Activated CD8-positive, alpha-beta memory T cell treated with anti-CD3 and anti-CD28 coated beads for 48 hours (primary cell): ENCODE measurements at places on chromosomes 12 and 14.

- DNase-seq: no peak
These were observed 94.0 kb downstream of the NTF3 start for GRCh38 chr12:5525783-5526367.

- no peak for DNase-seq
These were observed 7.0 kb upstream of the CEBPE start for GRCh38 chr14:23125933-23126524.

GRCh38 chr14:98908050-98908449 is 363.9 kb downstream of the BCL11B start:
- no peak for DNase-seq

DNA sequence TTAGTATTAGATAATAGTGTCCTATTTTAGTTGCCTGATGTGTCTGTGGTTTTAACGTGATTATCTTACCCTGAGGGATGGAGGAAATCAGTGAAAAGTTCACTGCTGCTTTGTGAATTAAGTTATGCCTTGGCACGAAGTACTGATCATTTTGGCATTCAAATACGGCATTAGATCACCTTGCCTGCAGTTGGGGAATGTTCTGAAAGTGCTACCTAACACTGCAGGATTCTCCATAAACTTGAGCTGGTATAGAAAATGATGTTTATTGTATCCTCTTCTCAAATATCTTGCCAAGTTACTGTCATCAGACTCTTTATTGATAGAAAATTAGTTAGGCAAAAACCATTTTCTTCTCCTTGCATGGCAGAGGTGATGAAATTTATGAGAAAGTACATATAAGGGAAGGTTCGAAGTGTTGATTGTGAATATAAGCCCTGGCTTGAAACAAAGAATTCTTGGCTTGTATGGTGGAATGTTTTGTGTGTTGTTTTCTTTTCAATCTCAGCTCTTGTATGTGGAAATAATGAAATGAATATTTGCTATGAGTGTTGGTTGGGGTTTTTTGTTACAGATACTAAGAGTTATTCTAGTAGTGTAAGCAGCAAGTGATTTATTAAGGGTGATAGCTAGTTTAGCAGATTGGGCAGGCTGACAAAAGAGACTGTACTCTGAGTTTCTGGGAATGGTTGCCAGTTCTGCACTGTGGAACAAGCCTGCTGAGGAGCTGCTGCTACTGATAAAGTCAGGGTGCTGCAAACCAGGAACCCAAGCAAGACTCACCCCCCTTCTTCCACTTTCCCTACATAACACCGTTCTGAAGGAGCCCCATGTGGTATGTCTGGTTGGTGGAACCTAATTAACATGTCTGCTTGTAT is 448.3 kb downstream of the PCNX1 start:
- DNase-seq: no peak

- no peak for DNase-seq
These were observed 147.1 kb upstream of the PLEKHA5 start for GRCh38 chr12:18982226-18982949.

- no peak for DNase-seq
These were observed 258.6 kb downstream of the ADAMTS20 start for GRCh38 chr12:43293396-43293795.

DNA sequence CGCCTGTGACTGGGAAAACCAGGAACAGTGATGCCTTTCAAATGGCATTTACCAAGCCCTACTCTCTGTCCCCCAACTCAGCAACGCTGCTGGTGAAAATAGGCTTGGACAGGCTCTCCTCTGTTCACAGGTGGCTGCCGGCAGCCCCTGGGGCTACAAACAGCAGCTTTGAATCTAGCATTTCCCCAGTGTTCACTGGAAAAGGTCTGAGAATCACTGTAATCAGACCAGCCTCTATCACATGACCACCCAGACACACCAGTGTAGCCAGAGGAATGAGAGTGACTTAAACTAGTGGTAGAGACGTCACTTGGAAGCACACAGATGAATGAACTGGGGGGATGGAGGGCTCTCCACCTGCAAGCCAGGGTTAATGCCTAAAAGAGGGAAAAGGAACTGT is 151.8 kb downstream of the FOXN3 start:
- no peak for DNase-seq

GRCh38 chr14:104101651-104102281 is 16.3 kb downstream of the ASPG start:
- DNase-seq: no peak

GRCh38 chr12:109586385-109587296 is 13.0 kb downstream of the MVK start:
- no peak for DNase-seq

DNA sequence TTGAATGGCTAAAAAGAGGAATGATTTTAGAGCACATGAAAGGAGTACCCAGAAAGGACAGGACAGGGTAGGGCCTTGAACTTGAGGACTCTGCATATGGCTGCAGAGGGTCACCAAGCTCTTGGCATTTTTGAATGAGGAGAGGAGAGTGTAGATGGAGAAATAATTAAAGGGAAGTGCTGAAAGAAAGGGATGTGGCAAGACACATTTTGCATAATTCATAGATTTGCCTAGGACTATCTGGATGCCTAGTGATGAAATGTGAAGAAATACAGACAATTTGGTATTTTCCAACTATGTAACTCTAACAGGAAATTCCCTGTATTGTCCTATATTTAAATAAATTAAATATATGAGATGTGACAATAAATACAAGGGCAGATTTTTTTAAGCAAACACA is 27.5 kb upstream of the MDM1 start:
- no peak for DNase-seq
